ENCODE measurements at places on chromosomes 7 and 10.

- DNase-seq: no peak
Measured at GRCh38 chr10:11214407-11214806, 196.7 kb downstream of the CELF2 start.

GRCh38 chr7:154769527-154769926 is 233.4 kb downstream of the PAXIP1 start:
- DNase-seq: no peak

DNA sequence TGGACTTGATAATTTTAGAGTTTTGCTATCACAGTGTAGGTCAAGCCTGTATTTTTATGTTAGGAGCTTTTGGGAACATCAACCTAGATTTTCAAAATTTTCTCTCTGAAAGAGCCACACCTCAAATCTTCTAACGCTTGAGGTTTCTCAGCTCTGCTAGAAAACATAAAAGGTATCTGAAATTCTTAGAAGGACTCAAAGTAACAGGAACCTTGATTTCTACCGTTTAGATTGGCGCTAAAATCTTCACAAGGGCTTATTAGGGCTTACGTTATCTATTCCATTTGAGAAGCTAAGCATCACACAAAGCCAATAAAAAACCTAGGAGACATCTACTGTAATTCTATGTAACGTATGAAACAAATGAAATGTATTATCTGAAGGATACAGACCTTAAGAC is 192.4 kb downstream of the AHR start:
- no peak for DNase-seq

- no peak for DNase-seq
Measured at GRCh38 chr10:86481761-86482160, 39.8 kb downstream of the WAPL start.

DNA sequence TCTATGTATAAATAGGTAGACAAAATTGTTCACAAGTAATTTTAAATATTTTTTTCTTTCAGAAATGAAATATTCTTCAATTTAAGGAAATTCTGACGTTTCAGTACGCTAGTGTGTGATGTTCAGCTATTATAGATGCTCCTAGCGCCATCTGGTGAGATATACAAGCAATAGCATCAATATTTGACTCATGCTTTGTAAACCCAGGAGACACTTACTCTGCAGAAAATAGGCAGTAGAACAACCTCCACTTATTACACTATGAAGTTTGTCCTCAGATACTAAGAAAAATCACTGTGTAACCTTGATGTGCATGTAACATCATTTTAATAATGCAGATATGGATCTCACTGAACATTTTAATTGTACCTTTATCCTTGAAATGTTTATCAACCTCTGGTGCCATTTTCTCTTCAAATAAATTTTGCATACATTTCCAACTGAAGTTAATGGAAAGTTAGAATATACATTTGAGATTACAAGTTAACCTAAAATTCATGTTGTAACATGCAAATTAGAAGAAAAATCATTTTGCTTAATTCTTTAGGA is 151.5 kb upstream of the FAM3C start:
- DNase-seq: peak; percentile 35

GRCh38 chr10:48602401-48603135 is 2.3 kb downstream of the ARHGAP22 start:
- DNase-seq: no peak

GRCh38 chr10:24249829-24250415 is 41.0 kb downstream of the KIAA1217 start:
- no peak for DNase-seq

GRCh38 chr10:119989966-119990365 is 97.4 kb downstream of the SEC23IP start:
- DNase-seq: no peak

DNA sequence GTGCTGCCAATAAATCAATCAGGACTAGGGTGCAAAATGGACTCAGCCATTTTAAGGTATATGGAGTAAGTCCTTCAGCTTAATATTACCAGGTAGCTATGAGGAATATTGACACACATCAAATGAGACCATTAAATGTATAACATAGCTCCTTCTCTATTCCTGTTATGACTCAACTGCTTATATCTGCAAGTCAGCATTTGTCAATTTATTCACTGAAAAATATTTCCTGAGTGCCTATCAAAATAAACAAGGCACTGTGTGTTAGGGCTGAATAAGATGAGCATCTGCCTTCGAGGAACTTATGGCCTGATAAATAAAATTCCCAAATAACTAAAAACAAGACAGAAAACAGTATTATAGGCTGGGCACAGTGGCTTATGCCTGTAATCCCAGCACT is 113.8 kb downstream of the CDK6 start:
- no peak for DNase-seq

DNA sequence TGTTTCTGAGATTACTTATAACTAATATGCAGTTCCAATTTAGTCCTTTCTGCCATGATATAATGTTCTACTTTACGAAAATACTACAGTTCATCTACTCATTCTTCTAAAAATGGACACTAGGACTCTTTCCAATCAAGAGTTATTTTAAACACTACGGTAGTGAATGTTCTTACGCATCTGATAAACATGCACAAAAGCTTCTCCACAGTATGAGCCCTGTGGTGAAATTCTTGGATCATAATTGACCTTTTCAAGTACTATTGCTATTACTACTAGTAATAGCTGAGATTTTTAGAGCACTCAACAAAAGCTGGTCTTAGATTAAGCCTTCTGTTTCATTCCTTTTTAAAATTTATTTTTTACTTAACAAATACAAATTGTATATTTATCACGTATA is 106.4 kb downstream of the CH25H start:
- DNase-seq: no peak

GRCh38 chr10:89535171-89536012 is at the start of gene SLC16A12:
SLC16A12 (minus strand) TSS chr10:89535594; CDS start chr10:89462578, 73,016 bp downstream.
- DNase-seq: no peak

GRCh38 chr10:110709964-110710587 is 65.9 kb downstream of the RBM20 start:
- DNase-seq: no peak

- DNase-seq: no peak
Measured at GRCh38 chr10:64394744-64395143, 873.5 kb downstream of the REEP3 start.

DNA sequence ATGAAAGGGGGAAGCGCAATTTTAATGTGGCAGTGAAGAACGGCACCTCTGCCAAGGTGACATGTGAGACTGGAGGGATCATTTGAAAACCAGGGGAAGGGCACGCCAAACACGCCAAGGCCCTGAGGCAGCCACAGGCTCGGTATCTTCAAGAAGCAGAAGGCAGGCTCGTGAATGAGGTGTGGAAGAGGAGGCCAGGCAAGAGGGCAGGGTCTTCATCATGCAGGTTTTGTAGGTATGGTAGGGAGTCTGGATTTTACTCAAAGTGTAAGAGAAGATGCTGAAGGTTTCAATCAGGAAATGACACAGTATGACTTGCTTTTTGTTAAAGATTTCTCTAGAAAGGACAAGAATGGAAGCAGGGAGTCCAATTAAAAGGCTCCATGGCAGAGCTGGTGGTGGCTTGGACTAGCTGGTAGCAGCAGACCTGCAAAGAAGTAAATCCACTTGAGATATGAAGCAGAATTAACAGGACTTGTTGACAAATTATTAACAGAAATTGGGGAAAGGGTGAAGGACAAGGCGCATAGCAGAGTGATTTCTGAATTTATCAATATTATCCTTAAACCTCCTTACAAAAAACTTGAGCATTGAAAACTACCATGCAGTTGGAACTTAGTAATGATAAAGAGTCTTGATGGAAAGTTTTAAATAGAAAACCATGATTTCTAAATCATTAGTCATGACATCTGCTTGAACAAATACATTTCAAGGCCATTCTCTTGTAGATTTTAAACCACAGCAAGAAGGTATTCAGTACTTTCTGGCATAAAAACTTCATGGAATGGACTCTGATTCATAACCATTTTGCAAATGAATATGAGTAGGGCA is 70.4 kb downstream of the COA1 start:
- DNase-seq: no peak

DNA sequence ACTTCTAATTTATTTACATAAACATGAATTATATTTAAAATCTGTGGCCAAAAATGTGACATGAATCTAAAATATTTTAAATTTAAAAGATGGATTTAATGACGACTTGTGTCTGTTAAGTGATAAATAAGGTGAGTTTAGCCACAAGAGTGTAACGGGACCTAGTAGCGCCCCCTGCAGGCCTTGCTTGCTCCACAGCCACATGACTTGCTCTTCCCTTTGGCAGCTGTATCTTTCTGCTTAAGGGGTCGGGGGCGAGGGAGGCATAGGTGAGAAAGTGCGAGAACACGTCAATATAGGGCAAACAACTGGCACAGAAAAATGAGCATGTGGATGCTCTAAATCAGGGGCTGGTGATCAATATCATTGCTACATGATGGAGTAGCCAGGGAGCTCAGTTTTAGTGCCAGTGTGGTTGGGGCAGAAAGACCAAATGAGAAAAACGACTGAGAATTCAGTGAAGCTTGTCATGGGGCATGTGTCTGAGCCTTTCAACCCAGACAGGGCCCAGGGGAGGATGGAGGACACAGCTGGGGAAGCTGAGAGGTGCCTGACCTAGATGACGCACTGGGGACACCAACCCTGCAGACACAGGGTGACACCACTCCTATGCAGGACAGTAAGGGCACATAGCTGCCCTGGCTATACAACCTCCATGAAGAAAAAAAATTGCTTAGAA is 49.8 kb downstream of the PAXIP1 start:
- DNase-seq: peak; percentile 20

DNA sequence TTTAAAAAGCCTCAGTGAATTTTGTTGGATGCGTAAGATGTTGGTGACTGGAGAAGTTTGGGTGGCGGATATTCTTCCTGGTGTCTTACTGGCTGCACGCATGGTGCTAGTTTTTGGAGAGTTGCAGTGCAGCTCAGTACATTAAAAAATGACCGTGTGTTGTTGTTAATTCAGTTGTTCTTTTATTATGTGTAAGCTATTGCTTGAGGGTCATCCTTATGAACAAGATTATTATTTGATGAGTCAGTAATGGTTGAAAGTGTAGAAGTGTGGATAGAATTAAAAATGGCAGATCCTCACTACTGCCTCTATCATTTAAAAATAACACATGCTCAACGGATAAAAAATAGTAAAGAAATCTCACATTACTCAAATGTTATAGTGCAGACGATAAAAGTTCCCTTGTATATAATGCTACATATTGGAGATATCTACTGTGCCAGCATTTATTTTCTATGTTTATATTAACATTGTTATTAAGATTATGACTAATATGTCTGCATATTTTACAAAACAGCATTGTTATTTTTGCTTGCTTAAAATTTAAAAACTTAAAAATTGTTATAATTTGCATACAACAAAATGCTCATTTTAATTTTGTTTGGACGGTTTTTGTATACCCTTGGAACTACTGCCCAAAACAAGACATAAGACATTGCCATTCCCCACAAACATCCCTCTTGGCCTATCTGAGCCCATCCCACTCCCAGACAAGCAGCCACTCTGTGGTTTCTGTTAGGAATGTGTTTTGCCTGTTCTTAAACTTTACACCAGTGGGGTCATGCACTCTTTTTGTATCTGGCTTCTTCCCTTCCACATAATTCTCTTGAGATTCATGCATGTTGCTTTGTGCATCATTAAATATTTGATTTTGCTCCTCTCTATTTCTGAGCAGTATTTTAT is 142.0 kb downstream of the DOCK1 start:
- DNase-seq: no peak
